ENCODE measurements at places on chromosomes 13 and 19. TPM values are rescaled to one million over a fixed set of nuclear protein-coding genes. Genes with fewer than 3 reads are reported as not detected.

PSG6 gene
- total RNA-seq = not detected

SIGLEC9 gene
- total RNA-seq = 0.21 TPM

PLIN5 gene
- 4.8 TPM for total RNA-seq

FLT1 gene
- total RNA-seq = 46.3 TPM

GADD45GIP1 gene
- total RNA-seq = 30.1 TPM
